ENCODE measurements at places on chromosomes 1 and 21.
A peak's percentile ranks its signal among the peaks of the same experiment; 100 is the strongest.

DNA sequence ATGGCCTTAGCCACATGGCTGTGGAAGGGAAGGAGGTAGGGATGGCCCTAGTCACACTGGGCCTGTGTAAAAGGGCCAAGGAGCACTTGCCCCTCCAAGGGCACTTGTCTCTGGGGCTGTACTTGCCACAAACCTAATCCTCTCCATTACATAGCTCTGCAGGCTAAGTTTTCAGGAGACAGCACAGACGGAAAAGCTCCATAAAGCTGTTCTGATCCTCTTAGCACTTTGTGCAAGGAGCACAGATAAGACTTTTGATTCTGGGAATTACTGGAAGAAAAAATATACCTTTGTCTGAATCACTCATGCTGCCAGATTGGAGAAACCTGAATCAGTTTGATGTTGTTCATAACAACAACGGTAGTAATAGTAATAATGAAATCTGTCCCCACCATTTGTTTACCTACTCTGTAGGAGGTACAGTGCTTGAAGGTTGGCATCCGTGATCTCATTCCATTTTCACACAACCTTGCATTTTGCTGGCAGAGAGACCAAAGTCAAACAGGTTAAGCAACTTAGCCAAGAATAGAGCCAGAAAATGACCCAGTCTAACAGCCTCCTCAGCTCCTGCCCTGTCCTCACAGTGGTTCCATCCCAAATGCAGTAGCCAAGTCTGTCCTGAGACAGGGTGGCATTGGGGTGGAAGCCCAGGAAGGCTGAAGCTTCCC is 207.1 kb downstream of the ROR1 start:
- DNase-seq, result no peak

DNA sequence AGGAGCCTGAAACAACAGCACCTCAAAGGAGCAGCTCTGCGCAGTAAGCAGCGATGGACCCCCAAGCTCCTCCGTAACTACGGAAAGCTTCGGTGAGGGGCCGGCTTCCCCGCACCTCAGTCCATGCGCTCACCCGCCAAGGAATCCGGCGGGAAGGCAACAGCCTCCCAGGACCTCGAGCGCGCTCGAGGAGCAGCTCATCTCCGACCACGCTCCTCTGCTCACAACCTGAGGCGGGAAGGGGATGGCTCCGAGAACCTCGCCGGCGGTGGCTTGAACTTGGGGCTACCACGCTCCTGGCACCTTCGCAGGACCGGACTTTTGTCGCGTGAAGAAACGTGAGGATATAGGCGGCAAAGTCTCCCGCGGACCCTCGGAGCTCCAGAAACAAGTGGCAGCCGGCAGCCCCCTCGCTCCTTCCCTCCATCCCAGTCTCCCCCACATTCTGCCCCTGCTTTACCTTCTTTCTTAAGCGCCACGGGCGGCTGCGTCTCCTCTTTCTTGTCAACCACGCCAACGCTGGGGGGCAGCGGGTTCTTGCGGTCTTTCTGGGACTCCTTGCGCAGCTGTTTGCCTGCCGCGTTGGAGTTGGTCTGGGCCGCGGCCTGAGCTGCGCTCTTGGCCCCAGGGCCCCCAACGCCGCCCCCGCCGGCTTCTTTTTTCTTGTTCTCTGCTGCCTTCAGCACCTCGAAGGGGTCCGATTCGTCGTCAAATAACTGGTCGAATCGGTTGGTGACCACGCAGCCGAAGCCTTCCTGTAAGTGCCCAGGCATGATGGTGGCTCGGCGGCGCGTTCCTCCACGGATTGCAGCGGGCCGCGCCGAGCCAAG is 459 bp downstream of the SERBP1 start:
- DNase-seq, result no peak

DNA sequence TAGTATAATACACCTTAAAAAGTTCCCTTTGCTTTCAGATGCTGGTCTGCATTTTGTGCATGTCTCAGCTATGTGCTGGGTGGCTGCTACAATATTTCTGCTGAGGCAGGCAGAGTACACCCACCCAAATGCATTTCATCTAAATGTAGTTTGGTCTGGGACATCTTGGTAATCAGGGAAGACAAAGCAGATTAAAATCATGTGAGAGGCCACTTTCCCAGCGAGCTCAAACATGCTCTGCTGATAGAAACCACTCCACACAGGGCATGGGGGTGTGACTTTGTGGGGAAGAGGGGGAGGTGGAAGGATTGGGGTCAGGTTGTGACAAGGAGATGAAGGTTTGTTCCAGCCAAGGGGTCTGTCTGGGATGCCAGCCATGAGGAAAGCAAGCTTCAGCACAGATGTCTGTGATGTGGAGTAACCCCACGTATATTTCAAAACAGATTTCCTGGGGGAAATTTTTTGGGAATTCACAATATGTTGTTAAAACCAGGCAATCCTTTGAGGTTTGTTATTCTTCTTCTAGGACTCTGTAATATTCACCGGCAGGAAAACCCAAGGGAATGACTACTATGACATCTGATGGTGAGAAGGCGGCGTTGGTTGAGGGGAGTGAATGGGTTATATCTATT is 255.1 kb upstream of the FGGY start:
- peak; percentile 76 for DNase-seq

DNA sequence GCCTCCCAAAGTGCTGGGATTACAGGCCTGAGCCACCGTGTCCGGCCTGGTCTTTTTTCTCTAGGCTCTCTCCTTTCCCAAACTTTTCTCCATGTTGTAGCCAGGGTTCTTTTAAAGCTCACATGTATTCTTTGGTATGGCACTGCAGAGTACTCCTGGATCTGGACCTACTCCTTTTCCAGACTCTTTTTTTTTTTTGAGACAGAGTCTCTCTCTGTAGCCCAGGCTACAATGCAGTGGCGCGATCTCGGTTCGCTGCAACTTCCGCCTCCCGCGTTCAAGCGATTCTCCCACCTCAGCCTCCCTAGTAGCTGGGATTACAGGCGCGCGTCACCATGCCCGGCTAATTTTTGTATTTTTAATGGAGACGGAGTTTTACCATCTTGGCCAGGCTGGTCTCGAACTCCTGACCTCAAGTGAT is 602 bp upstream of the MED18 start:
- no peak for DNase-seq

- no peak for DNase-seq
Observed at GRCh38 chr1:214801191-214801590, 198.2 kb downstream of the CENPF start.

GRCh38 chr1:6385488-6386191 is 7.9 kb downstream of the ACOT7 start:
- peak; percentile 89 for DNase-seq

DNA sequence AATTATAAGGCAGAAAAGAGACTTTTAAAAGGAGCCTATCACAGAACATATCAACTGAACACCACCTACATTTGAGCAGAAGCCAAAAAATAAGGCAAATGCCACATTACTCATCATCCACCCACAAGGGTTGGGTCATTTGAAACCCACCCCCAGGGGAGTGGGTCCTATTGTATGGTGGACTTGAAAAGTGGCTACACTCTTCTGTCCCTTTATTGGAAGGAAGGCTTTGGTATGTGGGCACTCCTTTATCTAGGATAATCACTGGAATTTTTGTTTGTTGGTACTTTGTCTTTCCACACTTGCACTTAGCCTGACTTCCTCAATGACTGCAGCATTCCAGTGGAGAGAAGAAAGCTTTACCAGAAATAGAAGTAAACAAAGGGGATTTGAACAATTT is 157.2 kb upstream of the COL11A1 start:
- no peak for DNase-seq

DNA sequence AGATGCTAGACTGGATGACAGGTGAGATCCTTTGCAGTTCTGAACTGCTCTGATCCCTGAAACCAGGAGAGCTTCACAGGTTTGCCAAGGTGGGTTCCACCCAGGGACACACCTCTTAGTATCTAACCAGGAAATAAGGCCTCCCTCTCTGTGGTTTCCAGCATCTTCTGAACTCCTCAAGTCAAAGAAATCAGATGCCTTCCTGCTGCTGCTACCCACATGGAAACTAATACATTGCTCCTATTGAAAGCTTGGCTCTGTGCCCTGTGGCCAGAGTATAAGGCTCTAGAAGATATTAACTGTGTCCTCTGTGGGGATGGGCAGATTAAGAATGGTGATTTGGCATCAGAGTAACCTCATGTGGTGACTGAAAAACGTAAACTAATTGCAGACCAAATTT is 75.0 kb upstream of the MRPS6 start:
- no peak for DNase-seq

- peak; percentile 63 for DNase-seq
Observed at GRCh38 chr1:236759252-236759859, 35.7 kb upstream of the MTR start.

GRCh38 chr21:33155422-33155821 is 74.3 kb upstream of the IFNAR2 start:
- DNase-seq, result no peak

DNA sequence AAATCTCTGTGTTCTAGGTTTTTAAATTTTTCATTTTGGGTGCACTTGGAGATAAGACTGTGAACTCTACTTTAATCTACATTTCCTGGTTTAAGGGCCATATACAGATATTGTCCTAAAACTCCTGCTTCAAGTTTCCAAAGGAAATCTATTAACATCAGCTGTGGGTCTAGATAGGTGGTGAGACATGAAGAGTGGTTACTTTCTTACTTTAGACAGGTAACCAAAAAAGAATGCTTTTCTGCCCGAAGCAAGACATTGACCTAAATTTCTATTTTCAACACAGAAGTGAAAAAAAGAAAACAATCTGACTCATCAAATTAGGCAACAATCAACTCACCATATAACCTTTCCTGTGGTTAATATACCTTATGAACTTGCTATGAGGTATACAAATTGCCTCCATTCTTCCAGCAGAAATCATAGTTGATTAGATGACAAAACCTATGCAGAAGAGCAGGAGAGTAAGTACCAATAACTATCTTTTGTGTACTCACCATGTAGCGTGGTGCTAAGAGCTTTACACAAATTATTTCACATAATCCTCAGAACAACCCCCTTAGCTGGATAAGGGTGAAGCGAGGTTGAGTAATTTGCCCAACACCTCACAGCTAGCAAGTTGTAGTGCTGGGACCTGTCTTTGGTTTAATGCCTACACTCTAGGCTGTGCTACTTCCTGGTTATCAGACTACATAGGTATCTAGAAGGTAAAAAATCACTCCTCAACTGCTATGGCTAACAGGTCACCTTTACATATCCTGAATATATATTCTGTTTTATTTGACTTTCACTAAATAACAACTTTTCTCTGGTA is 23.4 kb upstream of the PTPN14 start:
- peak; percentile 53 for DNase-seq

DNA sequence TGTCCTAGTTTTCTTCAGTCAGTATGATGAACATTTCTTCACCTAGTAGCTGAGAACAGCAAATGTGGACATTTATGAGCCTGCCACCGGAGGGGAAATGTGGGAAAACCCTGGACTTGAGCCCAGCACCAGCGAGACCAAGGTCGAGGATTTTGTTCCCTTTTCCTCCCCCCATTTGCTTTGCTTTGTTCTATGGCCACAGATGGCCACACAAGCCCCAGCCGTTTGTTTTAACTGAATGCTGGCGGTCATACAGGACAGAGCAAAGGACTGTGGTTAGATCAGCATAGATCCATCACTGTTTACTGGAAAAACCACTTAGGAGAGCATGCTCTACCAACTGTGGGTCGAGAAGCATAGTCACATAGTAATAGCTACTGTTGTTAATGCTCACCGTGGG is 20.9 kb downstream of the SH2D2A start:
- no peak for DNase-seq

DNA sequence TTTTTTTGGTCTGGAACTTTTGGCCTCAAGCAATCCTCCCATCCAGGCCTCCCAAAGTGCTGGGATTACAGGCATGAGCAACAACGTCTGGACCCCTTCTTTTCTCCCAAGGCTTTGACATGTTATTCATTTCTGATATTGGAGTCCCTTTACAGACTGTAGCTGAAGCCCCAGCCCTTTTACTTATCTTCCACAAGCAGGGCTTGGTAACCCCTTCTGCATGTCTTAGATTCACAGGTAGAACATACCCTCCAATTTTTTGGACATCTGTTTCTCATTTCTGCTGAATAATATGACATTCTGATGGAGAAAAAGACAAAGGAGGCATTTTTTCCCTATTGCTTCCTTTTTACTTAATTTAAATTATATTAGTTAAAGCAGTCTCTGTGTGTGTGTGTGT is 39.2 kb upstream of the RGS21 start:
- no peak for DNase-seq

DNA sequence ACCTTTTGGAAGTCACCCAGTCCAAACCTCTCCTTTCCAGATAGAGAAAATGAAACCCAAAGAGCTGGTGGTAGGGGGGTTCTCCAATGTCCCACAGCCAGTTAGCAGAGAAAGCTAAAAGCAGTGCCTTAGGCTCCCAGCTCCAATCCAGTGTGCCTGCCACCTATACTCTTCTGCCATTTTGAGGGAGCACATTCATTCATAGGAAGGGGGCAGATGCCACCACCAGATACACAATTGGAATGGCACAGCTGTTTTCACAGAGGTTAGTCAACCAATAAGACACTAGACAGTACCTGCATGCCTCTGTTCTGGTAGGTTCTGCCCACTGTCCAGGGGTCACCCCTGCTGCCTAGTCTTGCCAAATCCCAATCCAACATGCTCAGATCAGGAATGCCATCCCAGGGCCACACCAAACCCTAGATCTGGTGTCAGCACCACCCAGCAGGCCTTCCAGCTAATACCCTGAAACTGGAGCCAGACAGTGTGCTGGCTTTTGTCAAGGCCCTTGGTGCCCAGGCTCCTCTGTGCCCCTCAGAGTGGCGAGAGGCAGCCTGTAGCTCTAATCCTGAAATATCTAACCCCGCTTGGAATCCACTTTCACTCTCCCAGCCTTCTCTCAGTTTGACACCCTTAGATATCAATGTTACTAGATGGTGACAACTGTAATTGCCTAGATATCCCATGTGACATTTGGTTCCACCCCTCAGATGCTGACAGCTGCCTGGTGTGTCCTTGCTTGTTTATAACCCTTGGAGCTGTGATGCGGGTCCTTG is 178.6 kb downstream of the TGFBR3 start:
- no peak for DNase-seq

DNA sequence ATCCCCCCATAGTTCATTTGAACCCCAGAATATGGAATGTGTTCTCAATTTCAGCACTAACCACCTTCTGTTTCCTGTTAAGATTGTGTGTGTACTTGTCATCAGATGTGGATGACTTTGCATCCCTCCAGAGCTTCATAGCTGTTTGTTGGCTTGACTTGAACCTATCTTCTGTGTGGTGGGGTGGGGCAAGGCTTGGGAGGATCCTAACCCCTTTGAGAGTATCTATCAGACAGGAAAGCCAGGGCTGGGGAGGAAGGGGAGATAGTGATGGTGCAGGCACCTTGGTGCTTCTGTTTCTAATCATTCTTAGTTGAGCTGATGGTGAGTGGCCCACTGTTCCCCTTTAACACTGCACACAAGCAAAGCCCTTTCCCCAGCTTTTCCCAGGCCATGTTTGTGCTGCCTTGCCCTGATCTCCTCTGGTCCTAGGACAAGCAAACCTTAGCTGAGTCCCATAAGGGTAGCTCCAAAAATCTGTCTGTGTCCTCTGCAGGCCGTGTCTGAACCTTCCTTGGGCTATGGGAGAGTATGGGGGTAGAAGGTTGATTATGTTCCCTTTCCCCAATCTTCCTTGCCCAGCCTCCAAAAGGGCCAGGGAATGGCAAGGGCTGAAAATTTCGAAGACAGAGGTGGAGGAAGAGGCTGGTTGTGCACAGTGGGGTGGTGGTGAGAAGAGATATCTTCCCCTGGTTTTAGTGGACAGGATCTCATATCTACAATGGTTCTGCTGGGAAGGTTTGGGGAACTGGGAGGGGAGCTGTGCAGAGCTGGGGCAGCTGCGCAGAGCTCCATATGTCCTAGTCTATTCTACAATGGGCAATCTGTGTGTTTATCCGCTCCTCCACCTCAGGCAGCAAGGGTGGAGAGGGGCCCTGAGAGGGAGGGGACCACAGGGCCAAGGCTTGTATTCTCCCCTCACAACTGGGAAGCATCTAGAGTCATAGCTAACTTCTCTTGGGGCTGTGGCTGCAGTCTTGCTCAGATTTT is 1.4 kb downstream of the NHLH1 start:
- no peak for DNase-seq

- no peak for DNase-seq
Observed at GRCh38 chr1:68974447-68974846, 477.6 kb upstream of the DEPDC1 start.

All from fibroblast of villous mesenchyme (primary cell).